ENCODE measurements at places on chromosomes 2 and 18.
A peak's percentile ranks its signal among the peaks of the same experiment; 100 is the strongest.

DNA sequence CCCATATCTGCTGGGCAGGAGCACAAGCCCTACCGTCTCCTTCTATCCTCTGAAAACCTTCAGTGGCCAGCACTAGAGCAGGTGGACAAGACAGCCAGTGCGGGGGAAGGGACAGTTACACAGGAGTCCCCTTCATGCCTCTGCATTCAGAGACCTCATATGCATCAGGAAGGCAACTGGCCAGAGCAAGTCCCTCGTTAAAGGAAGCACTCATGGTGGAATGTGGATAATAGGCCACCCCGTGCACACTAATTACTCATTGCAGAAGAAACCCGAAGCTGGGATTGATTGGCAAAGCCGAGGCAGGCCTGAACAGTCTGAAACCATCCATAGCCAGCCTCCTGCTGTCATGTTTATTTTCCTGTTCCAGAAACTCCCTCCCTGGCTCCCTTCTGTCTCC lies 11.2 kb downstream of the KIAA2012 start:
- peak; percentile 83 for DNase-seq

DNA sequence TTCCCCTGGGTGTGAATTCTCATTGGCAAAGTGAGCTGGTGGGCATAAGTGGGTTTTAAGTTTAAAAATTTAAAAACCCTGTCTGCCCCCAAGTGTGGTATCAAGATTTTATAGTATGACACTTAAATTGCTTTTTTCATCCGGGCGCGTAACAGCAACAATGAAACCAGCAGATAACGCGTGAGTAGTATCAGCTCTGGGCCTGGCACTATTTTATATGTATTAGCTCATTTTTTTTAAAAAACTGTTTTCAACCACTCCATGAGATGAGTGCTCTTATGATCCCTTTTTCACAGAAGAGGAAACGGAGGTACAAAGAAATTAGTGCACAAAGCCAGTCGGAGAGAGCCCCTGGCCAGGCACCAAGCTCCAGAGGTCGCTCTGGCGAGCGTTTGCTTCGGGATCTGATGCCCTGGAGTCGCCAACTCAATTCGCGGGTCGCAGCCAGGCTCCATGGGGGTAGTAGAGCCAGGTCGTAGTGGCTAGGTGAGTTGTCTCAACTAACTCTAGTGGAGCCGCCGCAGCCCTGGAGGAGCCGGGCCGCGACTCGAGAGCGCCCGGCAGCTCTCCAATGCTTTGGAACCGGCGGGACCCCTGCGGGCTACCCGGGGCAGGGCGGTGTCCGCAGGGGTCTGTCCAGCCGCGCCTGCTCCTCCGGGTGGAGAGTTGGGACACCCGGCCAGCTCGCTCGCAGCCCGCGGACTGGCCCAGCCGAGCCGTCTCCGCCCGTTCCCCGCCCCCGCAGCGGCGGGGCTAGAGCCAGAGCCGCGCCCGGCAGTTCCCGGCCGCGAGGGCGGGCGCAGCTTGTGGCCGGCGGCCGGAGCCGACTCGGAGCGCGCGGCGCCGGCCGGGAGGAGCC lies at the start of gene IL1R1:
IL1R1 (plus strand) TSS at position 777 of the 859 bp plus-strand sequence. CDS start 14,979 bp downstream, outside the sequence.
- peak; percentile 85 for DNase-seq

GRCh38 chr18:64872710-64873458 lies 724.0 kb upstream of the LINC00305 start:
- DNase-seq = no peak

- no peak for DNase-seq
Measured at GRCh38 chr2:222452422-222452950, 28.1 kb downstream of the SGPP2 start.

GRCh38 chr2:86613515-86613914 lies 10.2 kb downstream of the RNF103 start:
- no peak for DNase-seq

DNA sequence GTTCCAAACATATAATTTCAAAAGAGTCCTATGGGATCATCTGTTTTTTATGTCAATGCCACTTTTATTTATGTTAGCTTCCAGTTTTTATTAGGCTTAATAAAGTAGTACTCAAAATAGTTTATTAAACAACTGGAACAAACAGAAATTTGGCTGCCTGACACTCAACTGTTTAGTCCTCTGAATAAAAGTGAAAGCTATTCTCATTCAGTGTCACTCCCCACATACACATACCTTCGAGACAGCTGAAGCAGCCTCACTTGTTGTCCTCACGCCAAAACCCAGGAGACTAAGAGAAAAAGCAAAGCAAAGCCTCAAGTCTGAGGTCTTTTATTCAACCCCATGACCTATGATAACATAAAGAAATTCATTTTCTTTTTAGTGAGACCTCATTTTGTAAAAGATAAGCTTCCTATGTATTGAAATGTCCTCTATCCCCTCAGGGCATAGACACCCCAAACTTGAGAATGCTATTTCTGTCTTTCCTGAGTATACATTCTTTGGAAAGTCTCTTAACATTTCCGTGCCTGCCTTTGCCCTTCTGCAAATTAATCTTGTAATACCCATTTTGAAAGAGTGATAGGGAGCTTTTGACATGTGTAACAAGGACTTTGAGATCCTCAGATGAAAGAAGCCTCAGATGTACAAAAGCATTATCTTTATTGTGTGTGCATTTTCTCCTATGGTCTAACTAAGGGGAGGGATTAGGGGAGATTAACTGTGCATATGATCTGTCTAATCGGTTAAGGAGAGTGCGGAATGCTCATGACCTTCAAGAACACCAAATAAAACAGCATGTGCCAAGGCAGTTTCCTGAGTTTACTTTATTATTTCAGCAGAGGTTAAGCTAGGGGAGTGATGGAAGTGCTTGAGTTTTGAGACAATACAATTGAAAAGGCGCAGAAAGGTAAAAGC lies 1523.7 kb upstream of the PIK3C3 start:
- no peak for DNase-seq

GRCh38 chr2:105445976-105446375 lies 47.1 kb upstream of the FHL2 start:
- no peak for DNase-seq

DNA sequence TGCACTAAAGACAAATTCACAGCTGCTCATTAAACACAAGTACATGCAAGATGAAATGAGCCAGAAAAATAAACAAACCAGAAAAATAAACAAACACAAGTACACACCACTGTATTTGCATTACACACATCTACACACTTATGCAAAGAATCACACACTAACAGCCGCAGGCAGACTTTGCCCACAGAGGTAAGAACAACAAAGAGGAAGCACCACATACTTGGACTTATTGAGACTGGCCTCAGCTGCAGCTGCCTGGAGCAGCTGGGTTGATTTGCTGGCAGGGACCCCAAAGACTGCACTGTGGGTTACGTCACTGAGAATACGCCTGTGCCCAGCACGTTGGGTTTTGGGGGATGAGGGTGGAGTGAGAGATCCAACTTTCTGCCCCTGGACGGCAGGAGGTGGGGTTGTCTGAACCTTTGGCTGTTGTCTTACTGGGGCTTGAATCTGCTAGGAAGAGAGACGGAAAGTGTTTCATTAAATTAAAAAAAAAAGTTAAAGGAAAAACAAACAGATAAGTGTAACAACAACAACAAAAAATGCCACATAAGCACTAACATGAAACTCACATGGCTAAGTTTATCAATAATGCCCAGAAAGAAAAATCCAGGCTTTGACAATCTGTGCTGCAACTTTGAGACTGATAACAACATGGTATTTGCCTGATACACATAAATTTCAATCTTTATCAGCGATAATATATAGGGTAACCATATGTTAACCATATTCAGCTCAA lies 71.9 kb upstream of the NFU1 start:
- no peak for DNase-seq

DNA sequence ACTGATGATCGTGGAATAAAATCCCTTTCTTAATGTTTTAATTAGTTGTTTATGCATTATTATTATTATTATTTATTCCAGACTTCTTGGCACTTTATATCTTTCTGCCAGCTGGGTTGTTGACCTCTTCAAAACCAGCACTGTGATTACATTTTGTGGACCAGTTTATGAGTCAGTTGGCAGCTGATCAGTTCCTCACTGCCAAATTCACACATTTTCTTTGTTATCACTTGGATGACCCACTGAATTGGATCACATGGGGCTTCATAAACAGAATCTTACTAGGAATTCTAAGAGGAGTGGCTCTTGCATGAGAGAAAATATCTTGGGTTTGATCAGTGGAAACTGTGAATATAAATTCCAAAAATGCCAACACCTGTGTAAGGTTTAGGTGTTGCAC lies 321.8 kb upstream of the SPRED2 start:
- DNase-seq = no peak

GRCh38 chr18:456361-457139 lies 44.0 kb downstream of the COLEC12 start:
- no peak for DNase-seq

- no peak for DNase-seq
Measured at GRCh38 chr2:142179686-142180085, 48.9 kb upstream of the LRP1B start.

- DNase-seq = peak; percentile 41
Measured at GRCh38 chr2:45860136-45861121, 209.0 kb downstream of the PRKCE start.

DNA sequence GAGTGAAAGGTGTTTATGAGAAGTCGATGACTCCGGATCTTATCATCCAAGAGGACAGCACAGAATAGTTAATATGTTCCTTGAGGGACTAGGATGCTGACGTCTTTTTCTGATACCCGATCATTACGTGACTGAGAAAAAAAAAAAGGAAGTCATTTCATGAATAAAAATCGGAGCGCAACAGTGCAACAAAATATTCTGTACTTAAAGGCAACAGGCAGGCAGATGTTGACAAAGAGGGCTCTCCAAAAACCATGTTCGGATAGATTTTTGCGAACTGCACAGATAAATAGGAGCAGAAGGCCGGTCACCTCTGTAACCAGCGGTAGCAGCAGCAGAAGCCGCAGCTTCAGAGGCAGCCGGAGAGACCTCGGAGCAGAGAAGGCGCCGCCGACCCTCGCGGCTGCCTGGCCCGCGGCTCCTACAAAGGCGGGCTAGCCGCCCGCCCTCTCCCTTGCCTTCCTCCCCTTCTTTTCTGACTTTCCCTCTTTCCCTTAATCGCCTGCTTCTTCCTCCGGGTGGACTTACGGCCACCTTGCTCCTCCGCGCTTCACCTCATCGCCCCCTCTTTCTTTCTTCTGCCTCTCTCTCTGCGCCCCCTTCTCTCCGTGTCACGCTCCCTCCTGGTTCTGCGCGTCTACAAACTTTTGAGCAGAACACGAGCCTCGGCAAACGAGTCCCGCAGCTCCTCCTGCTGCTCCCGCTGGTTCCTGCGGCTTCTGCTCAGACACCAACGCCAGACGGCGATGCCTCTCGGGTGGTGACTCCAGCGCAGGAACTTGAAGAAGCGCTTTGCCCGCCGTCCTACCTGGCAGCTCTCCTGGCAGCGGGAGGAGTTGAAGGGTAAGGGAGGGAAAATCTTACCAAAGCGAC lies at the start of gene ADCYAP1:
ADCYAP1 (plus strand) TSS at position 654 of the 873 bp plus-strand sequence. CDS start 516 bp downstream, outside the sequence.
- DNase-seq = no peak

GRCh38 chr2:45379399-45380087 lies 231.5 kb downstream of the SRBD1 start:
- no peak for DNase-seq

DNA sequence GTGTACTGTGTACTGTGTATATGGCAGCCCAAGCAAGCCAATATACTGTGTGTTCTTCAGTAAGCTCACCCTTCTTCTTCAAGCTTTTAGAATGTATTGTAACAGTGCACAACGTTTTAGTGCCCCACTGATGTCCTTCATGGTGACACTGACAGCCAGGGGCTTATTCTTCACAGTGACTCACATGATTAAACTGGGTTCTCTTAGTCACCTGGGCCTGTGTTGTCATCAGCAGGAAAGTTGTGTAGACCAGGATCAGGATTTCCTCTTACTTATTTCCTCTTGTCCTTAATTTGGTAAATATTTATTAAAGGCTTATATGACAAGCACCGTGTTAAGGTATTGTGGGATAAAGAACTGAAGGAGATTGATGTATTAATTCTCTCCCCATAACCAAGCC lies 67.9 kb upstream of the THOC1 start:
- no peak for DNase-seq

- DNase-seq = no peak
Measured at GRCh38 chr2:112004253-112004645, 50.8 kb upstream of the TMEM87B start.

- DNase-seq = no peak
Measured at GRCh38 chr18:53886058-53886457, 338.4 kb downstream of the MBD2 start.

DNA sequence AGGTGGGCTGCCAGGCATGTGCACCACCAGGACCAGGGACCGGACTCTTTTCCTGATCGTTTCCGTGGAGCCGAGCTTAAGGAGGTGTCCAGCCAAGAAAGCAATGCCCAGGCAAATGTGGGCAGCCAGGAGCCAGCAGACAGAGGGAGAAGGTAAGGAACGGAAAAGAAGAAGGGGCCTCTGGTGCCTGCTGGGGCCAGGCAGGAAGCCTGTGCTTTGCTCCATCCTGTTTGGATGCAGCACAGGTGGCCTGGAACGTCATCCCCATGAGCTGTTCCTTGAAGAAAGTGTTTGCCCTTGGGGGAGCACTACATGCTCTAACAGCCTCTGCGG lies 33.9 kb downstream of the CNGA3 start:
- DNase-seq = no peak

GRCh38 chr2:12073217-12073852 lies 326.9 kb downstream of the LPIN1 start:
- DNase-seq = no peak

DNA sequence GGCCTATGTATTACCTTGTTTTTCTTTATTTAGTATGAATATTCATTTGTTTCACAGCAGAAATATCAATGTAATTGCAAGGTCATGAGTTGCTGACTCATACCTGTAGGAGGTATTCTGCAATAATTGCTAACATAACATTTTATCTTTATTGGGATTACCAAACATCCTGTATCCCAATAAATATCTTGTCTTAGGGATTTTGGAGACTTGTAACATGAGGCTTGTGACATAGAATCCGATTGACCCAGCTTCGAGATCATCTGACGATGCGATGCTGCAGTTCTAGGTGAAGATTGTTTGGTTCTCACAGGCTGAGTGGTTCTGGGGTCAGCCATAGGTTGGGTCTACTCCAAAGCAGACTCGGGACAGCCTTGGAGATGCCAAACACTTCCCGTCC lies 133.4 kb upstream of the RND3 start:
- peak; percentile 33 for DNase-seq

DNA sequence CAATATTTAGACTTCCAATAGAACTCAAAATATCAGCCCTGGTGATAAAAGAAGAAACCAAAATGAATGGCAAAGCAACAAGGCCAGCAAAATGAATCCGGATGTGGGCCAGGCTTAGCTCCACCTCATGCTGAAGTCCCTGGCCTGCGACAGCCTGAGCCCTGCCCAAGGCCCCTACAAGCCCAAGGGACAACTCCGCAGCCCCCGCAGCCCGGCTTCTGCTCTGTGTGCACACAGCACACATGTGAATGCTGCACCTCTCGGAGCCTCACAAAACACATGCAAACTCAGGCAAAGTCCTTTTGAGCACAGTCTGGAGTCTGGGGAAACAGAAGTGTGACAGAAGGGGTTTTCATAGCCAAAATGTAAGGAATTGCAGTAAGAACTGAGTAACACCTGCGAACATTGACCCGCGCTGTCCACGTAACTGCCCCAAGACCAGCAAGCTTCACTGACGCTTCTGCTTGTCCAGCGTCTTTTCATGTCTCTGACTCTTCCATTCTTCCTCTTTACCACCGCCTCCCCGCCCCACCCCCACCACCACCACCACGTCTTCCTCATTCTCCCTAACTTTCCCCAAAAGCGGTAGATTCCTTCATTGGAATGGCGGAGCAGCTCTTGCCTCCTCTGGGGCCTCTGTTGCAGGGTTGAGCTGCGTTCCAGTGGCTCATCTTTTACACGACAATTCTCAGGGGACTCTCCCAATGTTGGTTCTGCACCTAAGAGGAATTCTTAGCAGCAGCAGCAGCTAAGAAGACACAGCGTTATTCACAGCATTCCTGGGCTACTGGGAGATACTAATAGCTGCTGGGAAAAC lies 136.4 kb upstream of the COPS8 start:
- no peak for DNase-seq

Data from EH (cell line).